ENCODE measurements at places on chromosomes 12 and 14.
A peak's percentile ranks its signal among the peaks of the same experiment; 100 is the strongest.

DNA sequence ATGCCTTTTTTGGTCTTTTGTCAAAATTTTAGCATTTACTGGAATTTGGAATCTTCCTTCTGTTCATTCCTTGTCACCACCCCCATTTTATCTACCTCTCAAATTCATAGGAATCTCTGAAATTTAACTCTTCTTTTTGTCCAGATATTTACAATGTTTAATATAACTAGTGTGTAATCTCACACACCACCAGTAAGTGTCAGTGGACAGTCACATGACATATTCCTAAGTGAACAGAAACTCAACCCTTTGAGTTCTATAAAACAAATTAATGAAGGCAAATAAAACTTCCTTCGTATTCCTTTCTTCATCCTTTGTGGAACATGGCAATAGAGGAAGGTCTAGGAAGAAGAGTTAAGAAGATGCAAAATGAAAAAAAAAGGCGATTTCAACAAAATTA lies 26.6 kb downstream of the ATF7 start:
- DNase-seq = peak; percentile 14

- no peak for DNase-seq
Measured at GRCh38 chr14:73008501-73008900, 18.4 kb downstream of the ZFYVE1 start.

DNA sequence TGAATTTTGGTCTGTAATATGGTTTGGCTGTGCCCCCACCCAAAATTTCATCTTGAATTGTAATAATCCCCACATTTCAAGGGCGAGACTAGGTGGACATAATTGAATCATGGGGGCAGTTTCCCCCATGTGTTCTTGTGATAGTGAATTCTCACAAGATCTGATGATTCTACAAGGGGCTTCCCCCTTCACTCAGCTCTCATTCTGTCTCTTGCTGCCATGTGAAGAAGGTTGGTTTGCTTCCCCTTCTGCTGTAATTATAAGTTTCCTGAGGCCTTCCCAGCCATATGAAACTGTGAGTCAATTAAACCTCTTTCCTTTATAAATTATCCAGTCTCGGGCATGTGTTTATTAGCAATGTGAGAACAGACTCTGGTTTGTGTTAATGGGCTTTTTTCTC lies 5.9 kb downstream of the LRRC9 start:
- no peak for DNase-seq

DNA sequence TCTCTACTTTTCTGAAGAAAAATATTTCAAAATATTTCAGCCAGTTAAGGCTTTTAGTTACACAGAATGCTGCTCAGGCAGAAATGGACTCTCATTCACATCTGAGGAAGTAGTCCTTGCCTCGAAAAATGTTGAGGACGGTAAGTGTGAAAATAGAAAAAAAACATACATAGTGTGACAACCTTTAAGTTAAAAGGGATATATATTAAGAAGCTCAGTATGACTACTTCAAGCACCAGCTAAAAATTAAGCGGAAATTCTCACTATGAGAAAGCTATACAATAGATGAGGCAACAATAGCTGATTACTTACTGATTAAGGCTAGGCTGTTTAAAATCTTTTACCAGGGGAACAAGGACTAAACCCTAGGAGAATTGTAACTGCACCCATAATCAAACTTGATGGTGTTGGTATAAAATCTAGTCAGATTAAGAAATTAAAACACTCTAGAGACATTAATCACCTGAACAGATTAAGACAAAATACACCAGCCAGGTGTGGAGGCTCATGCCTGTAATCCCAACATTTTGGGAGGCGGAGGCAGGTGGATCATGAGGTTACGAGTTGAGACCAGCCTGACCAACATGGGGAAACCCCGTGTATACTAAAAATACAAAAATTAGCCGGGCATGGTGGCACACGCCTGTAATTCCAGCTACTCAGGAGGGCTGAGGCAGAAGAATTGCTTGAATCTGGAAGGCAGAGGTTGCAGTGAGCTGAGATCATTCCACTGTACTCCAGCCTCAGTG lies 53.9 kb downstream of the HNRNPC start:
- no peak for DNase-seq

- DNase-seq = no peak
Measured at GRCh38 chr12:117002051-117002817, 91.5 kb downstream of the FBXW8 start.

- DNase-seq = no peak
Measured at GRCh38 chr12:70648831-70649230, 11.6 kb upstream of the PTPRB start.

GRCh38 chr12:109531411-109531810 lies 41.9 kb downstream of the MMAB start:
- no peak for DNase-seq

DNA sequence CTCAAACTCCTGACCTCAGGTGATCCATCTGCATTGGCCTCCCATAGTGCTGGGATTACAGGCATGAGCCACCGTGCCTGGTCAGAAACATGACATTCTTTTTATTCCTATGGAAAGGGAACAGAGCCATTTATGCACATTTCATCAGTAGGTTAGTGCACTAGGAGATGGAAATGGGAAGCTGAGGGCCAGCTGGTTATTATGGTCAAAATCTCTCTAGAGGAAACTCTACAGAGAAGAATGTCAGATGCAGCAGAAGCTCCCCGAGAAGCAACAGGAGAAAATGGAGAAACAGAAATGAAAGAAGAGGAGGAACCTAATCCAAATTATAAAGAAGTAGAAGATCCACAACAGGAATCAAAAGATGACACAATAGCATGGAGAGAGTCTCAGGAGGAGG lies 2.7 kb downstream of the CFAP251 start:
- no peak for DNase-seq

GRCh38 chr14:62143245-62143644 lies 381.0 kb downstream of the SNAPC1 start:
- DNase-seq = no peak

DNA sequence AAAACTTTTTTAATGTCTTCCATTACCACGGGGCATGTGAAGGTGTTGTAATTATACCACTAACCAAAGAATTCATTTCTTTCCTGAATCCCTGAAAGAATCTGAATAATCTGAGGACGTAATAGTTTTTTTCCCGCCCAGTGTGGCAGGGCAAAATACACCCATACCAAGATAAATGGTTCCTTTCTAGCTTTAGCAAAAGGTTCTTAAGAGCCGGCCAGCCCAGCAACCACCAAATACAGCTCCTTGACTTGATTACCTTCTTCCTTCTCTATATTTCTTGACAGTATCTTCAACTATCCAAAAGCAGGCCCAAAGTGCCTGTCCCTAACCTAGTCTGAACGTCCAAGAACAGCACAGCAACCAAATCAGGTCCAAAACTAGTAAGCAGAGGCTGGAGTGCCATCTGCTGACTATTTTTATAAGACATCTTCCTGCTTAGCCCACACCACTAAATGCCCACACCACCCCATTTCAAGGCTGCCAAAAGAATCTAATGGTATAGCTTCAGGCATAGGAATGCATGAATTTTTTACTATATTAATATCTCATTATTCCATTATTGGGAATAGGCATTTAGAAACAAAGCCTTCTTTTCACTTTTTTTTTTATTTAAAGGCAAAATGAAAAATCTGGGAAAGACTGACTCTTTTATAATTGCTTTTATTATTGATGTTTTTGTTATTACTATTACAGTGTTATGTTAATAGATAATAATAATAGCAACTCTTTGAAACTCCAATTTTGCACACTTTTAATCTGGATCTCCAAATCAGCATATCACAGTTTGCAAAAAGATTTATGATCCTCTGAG lies 524.4 kb downstream of the MED13L start:
- DNase-seq = peak; percentile 72

DNA sequence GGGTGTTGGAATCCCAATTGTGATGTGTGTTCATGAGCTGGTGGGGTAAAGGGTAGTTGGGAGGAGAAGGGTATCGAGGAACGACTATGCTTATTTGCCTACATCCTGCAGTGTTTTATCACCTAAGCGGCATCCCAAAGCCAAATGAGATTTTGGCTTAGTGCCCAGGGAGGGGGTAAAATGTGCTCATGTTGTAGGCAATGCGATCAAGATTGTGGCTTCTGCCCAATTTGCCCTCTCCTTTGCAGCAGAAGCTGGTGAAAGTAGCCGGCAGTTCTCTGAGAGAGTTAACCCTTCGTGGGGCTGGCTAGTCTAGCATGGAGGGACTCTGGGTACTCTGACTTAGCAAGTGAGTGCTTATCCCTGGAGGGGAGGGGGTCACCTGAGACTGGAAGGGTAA lies 753 bp downstream of the RPH3A start:
- DNase-seq = no peak

- DNase-seq = no peak
Measured at GRCh38 chr14:72510566-72510965, 383.3 kb downstream of the DPF3 start.

DNA sequence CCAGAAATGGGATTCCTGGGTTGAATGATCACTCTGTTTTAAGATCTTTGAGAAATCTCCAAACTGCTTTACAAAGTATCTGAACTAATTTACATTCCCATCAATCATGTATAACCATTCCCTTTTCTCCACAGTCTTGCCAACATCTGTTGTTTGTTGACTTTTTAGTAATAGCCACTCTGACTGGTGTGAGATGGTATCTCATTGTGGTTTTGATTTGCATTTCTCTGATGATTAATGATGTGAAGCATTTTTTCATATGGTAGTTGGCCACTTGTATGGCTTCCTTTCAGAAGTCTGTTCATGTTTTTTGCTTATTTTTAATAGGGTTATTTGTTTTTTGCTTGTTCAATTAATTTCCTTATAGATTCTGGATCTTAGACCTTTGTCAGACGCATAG lies 211.8 kb upstream of the AVPR1A start:
- DNase-seq = peak; percentile 1

- DNase-seq = no peak
Measured at GRCh38 chr12:51008329-51009055, 17.7 kb downstream of the SLC11A2 start.

DNA sequence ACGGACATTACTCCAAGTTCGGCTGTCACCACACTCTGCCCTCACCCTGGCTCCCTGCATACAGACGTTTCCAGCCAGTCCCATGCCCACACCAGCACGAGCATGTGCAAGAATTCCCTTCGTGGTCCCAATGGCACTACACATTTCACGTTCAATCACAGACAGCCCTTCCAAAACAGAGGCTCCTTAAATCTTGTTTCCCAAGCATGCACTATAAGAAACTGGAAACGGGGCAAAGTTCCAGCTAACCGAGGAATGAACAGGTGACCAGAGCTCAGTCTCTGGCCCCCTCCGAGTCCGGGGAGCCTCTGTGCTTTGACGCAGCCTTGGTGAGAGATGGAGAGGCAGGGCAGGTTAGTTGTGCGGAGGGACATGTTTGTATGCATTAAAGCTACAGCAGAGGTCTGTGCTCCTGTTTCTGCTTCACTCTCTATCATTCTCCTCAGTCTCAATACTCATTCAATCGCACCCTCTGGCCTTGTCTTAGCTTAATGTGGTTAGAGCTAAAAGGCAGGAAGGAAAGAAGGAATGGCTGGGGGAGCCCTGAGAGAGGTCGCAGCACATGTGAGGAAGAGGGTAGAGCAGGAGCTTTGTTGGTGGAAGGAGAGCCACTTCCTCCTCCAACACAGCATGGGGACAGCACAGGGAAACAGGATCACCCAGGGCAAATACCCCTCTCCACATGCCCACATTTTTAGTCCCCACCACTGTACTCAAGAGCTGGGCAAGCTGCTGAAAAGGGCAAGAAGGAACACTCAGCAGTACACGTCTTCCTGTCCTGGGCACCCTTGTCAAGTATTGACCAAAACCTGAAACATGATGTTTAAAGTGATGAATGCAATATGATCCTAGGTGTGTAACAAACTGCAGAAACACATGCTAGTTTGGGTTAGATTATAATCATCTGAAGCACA lies 12.2 kb upstream of the SELPLG start:
- DNase-seq = no peak

GRCh38 chr12:93234641-93235040 lies 143.1 kb upstream of the NUDT4 start:
- DNase-seq = no peak

GRCh38 chr12:44889162-44889561 lies 13.0 kb upstream of the NELL2 start:
- DNase-seq = peak; percentile 42

DNA sequence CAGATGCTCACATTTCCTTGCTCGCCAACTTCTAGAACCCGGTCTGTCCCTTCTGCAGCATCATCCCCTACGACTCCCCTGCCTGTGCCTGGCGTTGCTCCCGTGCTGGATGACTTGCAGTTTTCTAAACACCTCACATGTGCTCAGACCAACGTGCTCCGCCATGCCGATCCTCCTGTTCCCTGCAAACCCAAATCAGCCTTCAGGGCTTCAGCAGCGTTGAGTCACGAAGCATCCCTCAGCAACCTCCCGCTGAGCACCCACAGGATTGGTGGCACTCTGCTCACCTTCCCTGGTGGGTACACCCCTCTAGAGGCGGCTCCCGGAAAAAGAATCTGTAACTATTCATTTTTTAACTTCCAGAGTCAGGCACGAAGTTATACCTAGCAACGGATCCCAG lies 2.8 kb upstream of the PIWIL1 start:
- no peak for DNase-seq

- peak; percentile 69 for DNase-seq
Measured at GRCh38 chr12:25130741-25131188, 64.2 kb downstream of the DNAI7 start.

GRCh38 chr12:45329702-45330101 lies 113.8 kb downstream of the ANO6 start:
- DNase-seq = no peak

DNA sequence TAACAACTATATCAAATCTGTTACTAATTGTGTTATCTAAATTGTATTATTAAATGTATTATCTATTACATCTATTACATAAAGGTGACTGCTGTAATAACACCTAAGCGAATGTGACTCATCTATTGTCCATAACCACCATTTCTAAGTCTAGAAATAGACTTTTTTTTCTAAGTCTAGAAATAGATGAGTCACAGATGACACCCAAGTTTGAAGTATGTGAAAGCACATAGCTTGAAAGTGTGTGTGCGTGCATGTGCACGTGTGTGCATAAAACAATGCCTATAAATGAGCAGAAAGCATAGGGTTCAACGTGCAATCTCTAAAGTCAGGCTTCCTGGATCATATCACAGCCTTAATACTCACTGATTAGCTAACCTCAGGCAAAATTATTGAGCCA lies 451.3 kb upstream of the USP15 start:
- DNase-seq = peak; percentile 15

DNA sequence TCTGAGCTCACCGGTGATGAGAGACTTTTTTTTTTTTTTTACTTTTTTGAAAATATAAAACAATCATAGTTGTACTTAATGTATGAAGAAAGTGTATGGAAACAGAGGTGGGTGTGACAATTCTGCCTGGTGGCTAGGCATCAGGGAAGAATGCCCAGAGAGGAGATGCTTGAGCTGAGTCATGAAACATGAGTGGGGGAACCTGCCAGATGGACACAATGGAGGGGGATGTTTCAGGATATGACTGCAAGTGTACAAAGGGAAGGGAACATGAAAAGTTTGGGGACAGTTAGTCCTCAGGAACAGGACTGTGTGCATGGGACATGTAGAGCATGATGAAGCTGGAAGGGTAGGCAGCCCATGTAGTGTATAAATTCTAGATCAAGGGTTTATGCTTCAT lies 274.2 kb upstream of the E2F7 start:
- no peak for DNase-seq

DNA sequence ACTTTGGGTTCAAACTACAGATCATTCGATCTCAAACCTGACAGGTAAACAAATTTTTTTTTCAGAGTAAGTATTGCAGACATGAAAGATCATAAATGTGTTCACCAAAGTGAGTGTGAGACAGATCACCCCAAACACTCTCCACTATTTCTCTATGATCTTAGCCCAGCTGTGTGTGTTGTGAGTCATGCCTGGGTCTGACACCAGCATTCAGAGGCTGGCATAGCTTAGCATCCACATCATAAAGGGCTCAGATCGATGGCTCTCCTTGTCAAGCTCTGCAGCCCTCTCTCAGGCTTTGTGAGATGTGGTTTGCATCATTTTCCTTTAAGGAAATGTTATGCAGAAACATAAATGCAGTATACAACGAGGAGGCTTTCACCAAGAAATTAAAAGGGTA lies 164.9 kb downstream of the ETV6 start:
- DNase-seq = peak; percentile 48
